ENCODE measurements at places on chromosomes 7 and 10.

DNA sequence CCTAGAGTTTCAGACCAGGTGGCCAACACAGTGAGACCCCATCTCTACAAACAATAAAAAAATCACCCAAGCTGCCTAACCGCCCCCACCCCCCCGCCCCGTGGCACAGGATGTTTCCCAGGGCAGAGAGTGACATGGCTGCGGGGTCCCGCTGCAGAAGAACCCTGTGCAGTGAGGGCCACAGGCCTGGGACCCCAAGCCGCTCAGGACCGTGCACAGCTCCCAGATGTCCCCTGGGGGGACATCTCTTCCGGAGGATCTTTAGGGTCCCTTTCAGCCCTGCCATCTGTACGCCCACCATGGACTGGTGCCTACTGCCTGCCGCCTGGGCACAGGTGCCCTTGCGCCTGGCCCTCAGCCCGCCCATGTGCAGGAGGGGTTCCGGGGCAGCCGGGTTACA, 373.6 kb downstream of the DNAJB6 start:
- DNase-seq: no peak

DNA sequence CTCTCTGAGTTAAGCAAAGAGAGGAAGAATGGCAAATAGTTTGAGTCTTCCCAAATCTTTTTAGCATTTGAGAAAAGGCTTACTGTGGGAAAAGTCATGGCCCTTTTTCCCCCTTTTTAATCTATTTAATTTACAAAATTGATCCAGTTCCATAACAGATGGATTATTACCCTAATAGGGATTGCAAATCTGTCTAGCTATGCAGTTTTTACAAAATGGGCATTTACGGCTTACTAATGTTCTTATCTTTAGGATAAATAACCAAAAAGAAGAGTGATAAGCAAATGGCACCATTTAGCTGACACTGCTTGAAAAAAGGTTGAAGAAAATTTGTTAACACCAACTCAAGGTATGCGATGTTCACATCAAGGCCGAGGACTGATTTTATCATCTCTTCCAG, 169.7 kb downstream of the SKAP2 start:
- no peak for DNase-seq

- DNase-seq: no peak
Observed at GRCh38 chr7:151011097-151011409, 13.2 kb downstream of the ATG9B start.

- no peak for DNase-seq
Observed at GRCh38 chr10:68212721-68213352, 19.1 kb downstream of the ATOH7 start.

DNA sequence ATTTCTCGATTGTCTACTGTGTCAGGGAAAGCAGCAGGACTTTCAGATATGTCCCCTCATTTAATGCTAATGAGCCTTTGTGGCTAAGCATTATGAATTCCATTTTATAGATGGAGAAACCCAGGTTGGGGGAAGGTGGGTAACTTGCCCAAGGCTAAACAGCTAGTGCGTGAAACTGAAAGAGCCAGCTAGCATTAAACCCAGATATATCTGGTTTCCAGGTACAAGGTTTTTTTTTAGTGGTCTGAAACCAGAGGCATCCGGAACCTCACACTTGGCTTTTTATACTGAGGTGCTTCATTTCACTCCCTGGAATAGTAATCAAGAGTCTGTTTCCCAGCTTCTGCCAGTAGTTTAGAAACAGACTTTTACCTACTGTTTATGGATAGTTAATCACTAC, 694.8 kb downstream of the PHTF2 start:
- no peak for DNase-seq

DNA sequence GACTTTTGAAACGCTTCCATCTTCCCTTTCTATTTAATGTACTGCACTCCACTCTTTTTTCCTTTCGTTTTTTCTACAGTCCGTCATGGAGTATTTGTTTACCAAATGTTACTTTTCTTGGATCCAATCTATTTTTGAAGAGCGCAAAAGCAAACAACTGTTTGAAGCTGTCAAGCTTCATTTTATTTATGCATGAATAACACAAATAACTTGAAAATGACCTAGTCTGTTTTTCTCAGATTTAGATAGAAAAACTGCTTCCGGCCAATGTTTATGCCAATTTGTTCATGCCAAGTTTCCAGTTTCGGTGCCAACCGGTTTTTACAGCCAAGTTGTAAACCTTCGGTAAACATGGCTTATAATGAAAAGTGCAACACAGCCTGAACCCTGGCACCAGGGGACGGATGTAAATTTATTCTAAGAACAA, 150.9 kb upstream of the KLF6 start:
- DNase-seq: no peak

Data from BJ (cell line).